Mucosa of descending colon (tissue), 3 donors: ENCODE measurements at places on chromosomes 6 and 20. TPM values are rescaled to one million over a fixed set of nuclear protein-coding genes. Genes with fewer than 3 reads are reported as not detected.

GRCh38 chr20:63520504-63520933 lies at the start of gene PPDPF:
TSS of gene PPDPF (plus strand) at chr20:63520765. CDS start at chr20:63521309, 544 bp downstream.
- peak; percentile 88 for DNase-seq

DNA sequence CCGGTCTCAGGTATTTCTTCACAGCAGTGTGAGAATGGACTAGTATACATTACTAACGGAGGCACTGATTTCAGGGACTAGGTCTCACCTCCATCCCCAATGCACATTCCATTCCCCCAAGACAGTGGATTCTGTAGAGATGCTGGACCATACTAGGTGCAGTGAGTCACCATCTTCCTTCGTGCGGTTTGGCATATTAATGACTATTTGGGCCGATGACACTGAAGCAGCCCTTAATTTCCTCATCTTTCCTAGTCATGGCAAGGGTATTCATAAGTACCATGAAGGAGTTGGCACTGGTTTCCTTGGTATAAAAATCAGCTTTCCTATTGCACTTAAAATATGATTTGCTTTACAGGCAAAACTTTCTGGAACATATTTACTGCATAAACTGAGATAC lies 121.4 kb upstream of the TRAF3IP2 start:
- no peak for DNase-seq

The ARFGEF3 gene
- 21.1 TPM for total RNA-seq

DNA sequence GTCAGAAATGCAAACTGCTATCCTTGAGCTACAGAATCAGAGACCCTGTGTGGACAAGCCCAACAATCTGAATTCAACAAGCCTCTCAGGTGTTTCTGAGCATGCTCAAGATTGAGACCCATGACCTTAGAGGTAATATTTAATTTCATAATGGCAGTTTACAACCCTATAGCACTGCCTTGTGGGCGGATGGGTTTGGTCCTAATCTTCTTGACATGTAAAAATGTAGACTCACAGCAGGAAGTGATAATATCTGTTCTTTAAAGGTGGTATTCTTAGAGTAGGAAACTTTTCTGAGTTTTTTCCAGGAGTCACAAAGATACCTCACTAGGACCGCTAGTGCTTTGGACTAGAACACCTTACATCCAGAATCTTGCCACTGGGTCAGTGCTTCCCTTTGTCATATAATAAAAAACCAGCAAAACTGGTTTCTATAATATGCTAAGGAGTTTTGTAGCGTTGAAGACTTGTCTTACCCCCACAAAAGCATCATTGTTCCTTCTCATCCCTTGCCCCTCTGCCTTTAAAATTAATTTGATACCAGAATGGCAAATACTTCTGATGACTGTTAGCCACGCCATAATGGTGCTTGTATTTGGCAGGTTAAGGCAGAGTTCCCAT lies 52.6 kb downstream of the E2F3 start:
- DNase-seq, result no peak

The NECAB3 gene
- 51.7 TPM for total RNA-seq

GRCh38 chr6:37011656-37012378 lies 6.4 kb downstream of the FGD2 start:
- no peak for DNase-seq
